ENCODE measurements at places on chromosomes 2 and 18.

DNA sequence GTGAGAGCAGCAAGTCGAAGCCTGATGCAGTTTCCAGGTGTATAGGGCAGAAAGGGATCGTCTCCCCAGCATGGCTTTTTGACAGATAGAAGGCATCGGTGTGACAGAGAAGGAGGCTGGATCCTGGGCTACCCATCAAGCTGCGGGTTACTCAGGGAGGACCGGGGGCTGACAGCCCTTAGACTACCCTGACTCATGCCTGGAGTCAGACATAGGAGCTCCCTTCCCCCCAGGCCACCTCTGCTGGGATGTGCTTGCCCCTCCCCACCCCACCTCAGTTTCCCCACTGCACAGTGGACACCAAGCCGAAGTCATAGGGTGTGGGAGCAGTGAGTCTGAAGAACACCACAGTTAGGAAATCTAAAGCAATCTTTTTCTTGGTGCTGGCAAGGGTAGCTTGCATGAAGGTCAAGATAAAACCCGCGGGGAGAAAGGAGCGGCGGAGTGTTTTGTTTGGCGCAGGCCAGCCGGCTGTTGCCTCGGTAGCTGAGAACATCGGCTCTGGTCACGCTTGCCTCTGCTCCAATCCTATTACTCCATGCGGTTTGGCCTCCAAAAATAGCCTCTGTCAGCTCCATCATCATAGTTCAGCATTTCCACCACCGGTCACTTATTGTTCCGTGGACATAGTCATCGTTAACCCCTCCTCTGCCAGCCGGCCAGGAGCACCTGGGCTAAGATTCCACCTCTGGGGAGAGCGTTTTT is 169.2 kb upstream of the GLI2 start:
- DNase-seq, result no peak

DNA sequence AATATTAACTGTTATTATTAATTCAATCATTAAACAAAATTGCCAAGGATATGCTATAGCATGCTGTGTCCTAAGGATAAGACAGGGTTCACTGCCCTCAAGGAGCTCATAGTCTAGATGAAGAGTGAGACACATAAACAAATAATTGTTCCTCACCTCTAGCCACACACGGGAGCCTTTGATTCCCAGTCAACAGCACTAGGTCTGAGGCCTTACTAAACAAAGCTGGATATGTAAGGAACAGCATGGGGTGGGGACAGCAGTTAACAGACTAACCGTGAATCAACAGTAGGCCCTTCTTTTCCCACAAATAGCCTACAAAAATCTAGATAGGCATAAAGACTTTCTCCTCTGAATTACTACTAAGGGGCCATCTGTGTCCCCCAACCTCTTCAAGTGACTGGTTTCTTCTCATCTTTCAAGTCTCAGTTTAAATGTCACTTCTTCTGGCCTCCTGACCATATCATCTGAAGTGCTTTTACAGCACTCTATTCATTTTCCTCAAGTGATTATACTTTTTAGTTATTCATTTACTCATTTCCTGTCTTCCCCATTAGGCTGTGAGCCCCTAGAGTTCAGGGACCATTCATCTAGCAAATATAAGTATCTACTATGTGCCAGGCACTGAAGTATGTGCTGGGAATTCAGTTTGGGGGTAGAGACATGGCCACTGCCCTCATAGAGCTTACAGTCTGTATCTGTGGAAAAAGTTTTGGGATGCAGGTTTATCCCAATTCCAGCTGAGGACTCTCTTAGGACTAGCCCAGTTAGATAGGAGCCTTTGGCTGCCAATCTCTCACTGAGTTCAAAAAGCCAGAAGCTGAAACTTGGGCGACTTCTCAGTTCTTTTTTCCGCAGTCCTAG is 29.9 kb upstream of the IHH start:
- no peak for DNase-seq

DNA sequence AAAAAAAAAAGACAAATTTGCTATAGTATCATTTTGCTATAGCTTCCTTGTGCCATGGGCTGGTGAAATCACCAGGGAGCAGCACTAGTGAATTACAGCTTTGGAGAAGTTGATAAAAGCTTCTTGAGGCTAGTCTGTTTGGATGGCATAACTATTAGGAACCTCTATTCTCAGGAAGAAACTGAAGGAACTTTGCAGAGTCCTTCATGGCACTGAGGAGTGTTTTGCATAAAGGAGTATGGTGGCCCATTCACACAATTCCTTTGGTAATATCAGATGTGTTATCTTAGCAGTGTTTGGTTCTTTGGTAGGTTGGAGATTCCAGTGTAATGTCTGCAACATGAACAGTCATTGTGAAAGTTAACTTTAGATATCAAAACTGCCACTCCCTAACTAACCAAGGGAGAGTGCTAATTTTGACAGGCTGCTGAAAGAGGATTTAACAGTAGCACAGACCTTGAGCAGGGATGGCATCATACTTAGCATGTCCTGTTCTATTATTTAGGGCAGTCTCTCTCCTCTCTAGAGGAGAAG is 76.6 kb upstream of the ZFP36L2 start:
- DNase-seq, result no peak

DNA sequence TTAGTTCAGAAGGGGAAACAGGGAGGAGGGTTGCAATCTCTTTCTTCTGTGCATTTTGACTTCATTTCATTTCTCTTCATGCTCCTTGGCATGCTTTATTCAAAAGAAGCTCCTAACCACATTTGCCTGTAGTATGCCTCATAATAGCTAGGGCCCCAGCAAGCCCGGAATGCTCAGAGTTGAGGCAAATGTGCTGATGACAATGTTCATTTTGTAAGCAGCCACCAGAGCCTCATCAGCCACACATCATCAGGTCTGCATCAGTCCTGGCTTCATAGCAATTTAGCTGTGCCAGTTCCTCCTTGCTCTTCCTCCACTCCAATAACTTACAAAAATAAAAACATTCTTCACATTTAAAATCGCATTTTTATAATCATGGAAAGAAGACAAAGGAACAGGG is 65.4 kb upstream of the MMADHC start:
- DNase-seq, result no peak

GRCh38 chr2:8837795-8838140 is 355 bp upstream of the KIDINS220 start:
- no peak for DNase-seq
